ENCODE measurements at places on chromosomes 1 and 21. TPM values are rescaled to one million over a fixed set of nuclear protein-coding genes. Genes with fewer than 3 reads are reported as not detected.

GRCh38 chr1:21651214-21652042 lies 17.7 kb downstream of the RAP1GAP start:
- no peak for DNase-seq

GRCh38 chr1:33367485-33368405 lies 46.8 kb upstream of the A3GALT2 start:
- DNase-seq, result peak; percentile 85

GJB3 gene
- 0.08 TPM for total RNA-seq

- no peak for DNase-seq
These were observed 36.4 kb upstream of the CFAP126 start for GRCh38 chr1:161404051-161404597.

- no peak for DNase-seq
These were observed 18.8 kb downstream of the BATF3 start for GRCh38 chr1:212680680-212681389.

DNA sequence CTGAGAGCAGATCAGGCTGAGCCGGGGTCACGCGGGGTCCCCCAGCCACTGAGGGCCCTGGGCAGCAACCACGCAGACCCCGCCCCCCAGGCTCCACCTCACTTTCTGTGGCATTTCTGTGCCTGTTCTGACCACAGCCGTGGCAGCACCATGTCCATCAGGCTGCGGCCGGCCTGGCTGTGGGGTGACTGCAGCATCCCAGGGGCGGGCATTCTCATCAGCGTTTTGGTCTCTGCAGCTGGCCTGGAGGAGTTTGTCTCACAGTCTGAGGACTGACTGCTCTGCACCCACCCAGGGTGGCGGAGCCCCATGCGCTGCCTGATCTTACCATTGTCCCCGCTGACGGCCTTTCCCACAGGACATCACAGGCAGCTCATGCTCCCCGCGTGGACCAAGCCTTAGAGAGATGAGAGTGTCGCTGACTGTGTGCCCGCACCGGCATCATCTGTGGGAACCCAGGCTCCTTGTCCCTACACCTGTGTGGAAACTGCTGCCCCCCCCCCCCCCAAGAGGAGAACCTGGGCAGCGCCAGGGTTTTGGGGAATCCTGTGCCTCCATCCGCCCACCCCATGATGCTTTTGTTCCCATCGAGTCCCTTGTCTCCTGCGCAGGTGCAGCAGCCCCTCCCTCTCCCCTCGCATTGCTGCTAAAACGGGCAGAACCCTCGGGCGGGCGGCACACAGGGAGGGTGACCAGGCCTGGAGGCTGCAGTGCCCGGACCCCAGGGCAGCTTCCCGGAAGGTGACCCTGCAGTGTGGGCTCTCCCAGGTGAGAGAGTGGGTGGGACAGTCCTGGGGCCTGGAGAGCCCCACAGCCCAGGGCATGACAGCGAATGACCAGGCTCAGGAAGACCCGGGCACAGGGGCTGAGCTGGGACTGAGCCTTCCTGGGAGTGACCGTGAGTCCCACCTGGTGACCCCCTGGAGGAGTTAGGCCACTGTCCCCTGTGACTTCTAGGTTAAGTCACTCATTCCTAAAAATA lies 1.8 kb downstream of the KRTAP10-1 start:
- DNase-seq, result no peak

TSPAN2 gene
- total RNA-seq, result 0.60 TPM

DNA sequence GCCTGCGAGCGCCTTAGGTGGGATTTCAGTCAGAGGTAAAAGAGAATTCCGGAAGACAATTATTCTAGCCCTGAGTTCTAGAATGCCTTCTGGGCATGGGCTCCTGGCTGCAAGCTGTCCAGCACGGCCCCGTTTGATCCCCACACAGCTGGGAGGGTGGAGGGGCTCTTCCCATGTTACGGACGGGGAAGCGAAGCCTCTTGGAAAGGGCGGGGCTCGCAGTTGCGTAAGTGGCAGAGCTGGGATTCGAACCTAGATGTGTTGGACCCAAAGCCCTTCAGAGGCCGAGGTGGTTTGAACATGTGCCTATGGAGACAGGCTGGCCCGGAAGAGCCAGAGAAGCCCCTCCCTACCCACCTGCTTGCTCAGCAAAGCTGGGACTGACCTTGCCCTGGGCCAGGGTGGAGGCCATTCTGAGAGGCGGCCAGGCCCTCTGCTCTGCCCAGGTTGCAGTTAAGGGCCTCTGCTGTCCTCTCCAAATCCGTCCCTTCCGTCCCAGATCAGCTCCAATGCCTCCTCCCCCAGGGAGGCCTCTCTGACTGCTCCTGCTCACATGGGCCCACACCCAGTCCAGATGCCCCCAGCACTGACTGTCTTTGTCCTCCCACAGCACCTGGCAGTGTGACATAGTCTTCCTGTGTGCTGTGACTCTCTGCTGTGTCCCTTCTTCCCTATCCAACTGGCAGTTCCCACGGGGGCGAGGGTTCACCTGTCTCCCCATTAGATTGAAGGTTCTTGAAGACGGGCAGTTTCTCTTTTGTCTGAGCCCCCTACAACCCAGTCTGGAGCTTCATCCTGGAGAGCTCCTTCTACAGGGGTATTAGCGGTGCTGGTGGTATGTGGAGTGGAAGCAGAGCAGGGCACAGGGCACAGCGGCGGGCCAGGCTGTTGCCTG lies 1.2 kb upstream of the HSPB7 start:
- DNase-seq, result no peak
